Activated naive CD8-positive, alpha-beta T cell treated with anti-CD3 and anti-CD28 coated beads, Interleukin-2, amount 10 ng/mL, durations not matched to agents 7 days and 5 days (primary cell): ENCODE measurements at places on chromosomes 2 and 18. TPM values are rescaled to one million over a fixed set of nuclear protein-coding genes. Genes with fewer than 3 reads are reported as not detected.

DNA sequence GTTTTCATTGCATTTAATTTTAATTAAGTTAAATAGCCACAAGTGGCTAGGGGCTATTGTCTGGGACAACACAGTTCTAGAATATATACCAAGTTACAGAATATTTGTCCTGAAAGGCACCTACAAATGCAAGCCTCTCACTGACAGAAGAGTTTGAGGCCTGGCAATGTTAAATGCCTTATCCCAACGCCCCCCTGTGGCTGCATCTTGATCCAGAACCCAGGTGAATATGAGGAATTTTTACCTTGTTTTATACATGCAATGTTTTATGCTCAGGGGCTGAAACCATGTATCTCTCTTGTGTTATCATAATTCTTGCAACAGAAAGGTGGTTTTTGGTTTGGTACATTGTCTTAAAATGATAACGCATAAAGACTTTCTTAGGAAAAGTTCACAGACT lies 71.8 kb upstream of the SEC11C start:
- DNase-seq = no peak

- DNase-seq = no peak
Measured at GRCh38 chr2:128556089-128556488, 237.4 kb upstream of the HS6ST1 start.

DNA sequence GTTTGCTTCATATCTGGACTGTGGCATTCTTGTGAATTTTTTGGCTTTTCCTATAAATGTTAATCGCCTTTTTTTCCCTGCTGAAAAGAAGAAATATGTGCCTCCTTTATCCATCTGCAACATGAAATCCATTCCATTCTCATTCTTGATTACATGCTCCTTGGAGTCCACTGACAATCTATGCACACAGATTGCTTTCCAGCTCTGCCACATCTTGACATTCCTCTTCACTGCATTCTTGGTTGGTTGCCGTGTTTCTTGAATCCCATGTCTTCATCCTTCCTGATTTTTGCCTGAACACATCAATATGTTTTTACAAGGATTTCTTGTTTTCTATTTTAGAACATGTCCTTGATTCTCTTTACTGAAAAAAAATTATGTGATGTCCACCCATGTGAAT lies 26.7 kb upstream of the BIRC6 start:
- no peak for DNase-seq

GRCh38 chr2:66036948-66037347 lies 398.0 kb upstream of the MEIS1 start:
- no peak for DNase-seq

GRCh38 chr2:30193104-30193681 lies 38.1 kb upstream of the LBH start:
- DNase-seq = no peak

ACTR1B gene
- total RNA-seq = 96.2 TPM

MROH2A gene
- total RNA-seq = not detected

CNTNAP5 gene
- total RNA-seq = not detected
